CD4-positive, alpha-beta memory T cell (primary cell): ENCODE measurements at places on chromosomes 7 and 10. TPM values are rescaled to one million over a fixed set of nuclear protein-coding genes. Genes with fewer than 3 reads are reported as not detected.

- H3K4me1 ChIP-seq = no peaks in the 10 kb centered on the region
- peaks cover 14% of the 10 kb centered on the region for H3K36me3 ChIP-seq
- H3K27me3 ChIP-seq = no peaks in the 10 kb centered on the region
- no peak overlapping the region for H3K4me3 ChIP-seq
- no peak for DNase-seq
Measured at GRCh38 chr7:140680886-140681285, 8.1 kb downstream of the ADCK2 start.

PROSER2 gene
- 0.47 TPM for total RNA-seq

DMBT1 gene
- total RNA-seq = not detected

DNA sequence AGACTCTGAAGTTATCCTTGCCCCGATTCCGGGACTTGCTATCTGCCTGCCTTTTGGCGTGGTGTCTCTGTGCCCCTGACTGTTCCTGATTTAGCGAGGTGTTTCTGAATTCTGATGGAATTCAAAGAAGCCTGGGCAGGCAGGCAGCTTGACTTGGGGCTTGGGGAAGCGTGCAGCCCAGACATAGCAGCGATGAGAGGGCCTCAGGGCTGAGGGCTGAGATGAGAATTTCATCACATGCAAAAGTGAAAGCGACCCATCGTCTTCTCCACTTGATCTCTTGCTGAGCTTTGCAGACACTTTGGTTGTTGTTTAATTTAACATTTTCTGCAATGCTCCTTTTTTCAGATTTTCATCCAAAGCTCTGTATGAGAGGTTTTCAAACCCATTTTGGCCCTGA is 57.8 kb downstream of the TCF7L2 start:
- H3K4me3 ChIP-seq = peak overlapping the region; percentile 34
- DNase-seq = no peak
- no peaks in the 10 kb centered on the region for H3K36me3 ChIP-seq
- no peak overlapping the region for H3K27ac ChIP-seq
- H3K27me3 ChIP-seq = peaks cover 4% of the 10 kb centered on the region

GRCh38 chr7:155645662-155646061 is 1.2 kb downstream of the RBM33 start:
- no peaks in the 10 kb centered on the region for H3K36me3 ChIP-seq
- peaks cover 52% of the 10 kb centered on the region for H3K4me1 ChIP-seq
- H3K4me3 ChIP-seq = peak overlapping the region; percentile 45
- DNase-seq = no peak
- H3K27ac ChIP-seq = peak overlapping the region; percentile 94

IFIT1B gene
- total RNA-seq = not detected

KIN gene
- 14.7 TPM for total RNA-seq
